ENCODE measurements at places on chromosomes 16 and 17. TPM values are rescaled to one million over a fixed set of nuclear protein-coding genes. Genes with fewer than 3 reads are reported as not detected.

AOC3 gene
- polyA plus RNA-seq, result 0.22 TPM

IKZF3 gene
- polyA plus RNA-seq, result not detected

KRTAP4-5 gene
- not detected for polyA plus RNA-seq

MFSD11 gene
- polyA plus RNA-seq, result 9.1 TPM

LYRM9 gene
- polyA plus RNA-seq, result 2.0 TPM

USP36 gene
- polyA plus RNA-seq, result 18.9 TPM

HIRIP3 gene
- 18.0 TPM for polyA plus RNA-seq

IGSF6 gene
- polyA plus RNA-seq, result 0.03 TPM

CTRB1 gene
- not detected for polyA plus RNA-seq

SLC9A5 gene
- polyA plus RNA-seq, result 1.8 TPM

G6PC1 gene
- not detected for polyA plus RNA-seq

ARHGDIG gene
- polyA plus RNA-seq, result not detected

TNFSF13 gene
- polyA plus RNA-seq, result 2.3 TPM

CD300H gene
- polyA plus RNA-seq, result not detected

STX1B gene
- 0.27 TPM for polyA plus RNA-seq

SLC52A1 gene
- 0.90 TPM for polyA plus RNA-seq

RNF227 gene
- 1.5 TPM for polyA plus RNA-seq

ZFP3 gene
- 0.58 TPM for polyA plus RNA-seq

CAMKK1 gene
- polyA plus RNA-seq, result 1.6 TPM

USP43 gene
- polyA plus RNA-seq, result 3.4 TPM

C16orf96 gene
- not detected for polyA plus RNA-seq

VTN gene
- 0.03 TPM for polyA plus RNA-seq

C17orf78 gene
- not detected for polyA plus RNA-seq

FBXO39 gene
- 0.23 TPM for polyA plus RNA-seq

CHRNE gene
- 0.04 TPM for polyA plus RNA-seq

ASB16 gene
- polyA plus RNA-seq, result not detected

MAPT gene
- 0.12 TPM for polyA plus RNA-seq

BFAR gene
- 52.8 TPM for polyA plus RNA-seq

PPY gene
- polyA plus RNA-seq, result not detected

CCL17 gene
- polyA plus RNA-seq, result not detected

DHX58 gene
- polyA plus RNA-seq, result 14.6 TPM

SLC13A2 gene
- not detected for polyA plus RNA-seq

LPO gene
- not detected for polyA plus RNA-seq

CMTM1 gene
- polyA plus RNA-seq, result 0.11 TPM

SHBG gene
- polyA plus RNA-seq, result 0.32 TPM

CHMP1A gene
- 84.1 TPM for polyA plus RNA-seq

RGS9 gene
- 6.4 TPM for polyA plus RNA-seq
